ENCODE measurements at places on chromosomes 7 and 10.

DNA sequence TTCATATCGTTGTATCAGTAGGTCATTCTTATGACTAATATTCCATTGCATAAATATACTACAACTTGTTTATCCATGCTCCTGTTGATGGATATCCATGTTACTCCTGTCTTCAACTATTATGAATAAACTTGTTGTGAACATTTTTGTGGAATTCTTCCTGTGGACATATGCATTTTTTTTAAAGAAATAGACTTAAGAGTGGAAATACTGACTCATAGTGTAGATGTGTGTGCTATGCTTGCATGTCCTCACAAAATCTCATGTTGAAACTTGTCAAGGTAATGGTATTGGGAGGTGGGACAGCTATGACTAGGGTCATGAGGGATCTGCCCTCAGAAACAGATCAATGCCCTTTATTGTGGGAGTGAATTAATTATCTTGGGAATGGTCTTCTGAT lies 240.5 kb upstream of the PRSS58 start:
- DNase-seq = no peak

- DNase-seq = no peak
These were observed 339.0 kb downstream of the GPR37 start for GRCh38 chr7:124426621-124427020.

- DNase-seq = peak; percentile 49
These were observed 16.2 kb downstream of the ATG9B start for GRCh38 chr7:151008143-151008510.

DNA sequence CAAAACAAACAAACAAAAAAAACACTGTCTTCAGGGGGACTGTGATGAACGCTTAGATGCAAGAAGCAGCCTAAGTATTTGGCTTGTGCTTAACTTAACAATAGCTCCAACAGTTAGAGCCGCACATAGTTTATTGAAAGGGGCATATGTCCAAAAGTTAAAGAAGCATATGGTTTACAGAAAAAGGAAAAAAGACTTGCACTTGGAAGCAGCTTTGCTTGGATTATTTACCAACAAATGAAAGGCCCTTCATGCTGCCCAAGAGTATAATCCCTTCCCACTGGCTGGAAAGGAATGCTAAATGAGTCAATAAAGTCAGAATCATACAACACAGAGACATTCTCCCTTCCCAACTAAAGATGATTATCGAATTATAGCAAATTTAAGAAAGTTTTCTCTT lies 77.9 kb downstream of the GLI3 start:
- no peak for DNase-seq

- peak; percentile 86 for DNase-seq
These were observed 115.2 kb downstream of the SORBS1 start for GRCh38 chr10:95445837-95446486.

- DNase-seq = no peak
These were observed 65.4 kb downstream of the UBE3C start for GRCh38 chr7:157204134-157204533.

DNA sequence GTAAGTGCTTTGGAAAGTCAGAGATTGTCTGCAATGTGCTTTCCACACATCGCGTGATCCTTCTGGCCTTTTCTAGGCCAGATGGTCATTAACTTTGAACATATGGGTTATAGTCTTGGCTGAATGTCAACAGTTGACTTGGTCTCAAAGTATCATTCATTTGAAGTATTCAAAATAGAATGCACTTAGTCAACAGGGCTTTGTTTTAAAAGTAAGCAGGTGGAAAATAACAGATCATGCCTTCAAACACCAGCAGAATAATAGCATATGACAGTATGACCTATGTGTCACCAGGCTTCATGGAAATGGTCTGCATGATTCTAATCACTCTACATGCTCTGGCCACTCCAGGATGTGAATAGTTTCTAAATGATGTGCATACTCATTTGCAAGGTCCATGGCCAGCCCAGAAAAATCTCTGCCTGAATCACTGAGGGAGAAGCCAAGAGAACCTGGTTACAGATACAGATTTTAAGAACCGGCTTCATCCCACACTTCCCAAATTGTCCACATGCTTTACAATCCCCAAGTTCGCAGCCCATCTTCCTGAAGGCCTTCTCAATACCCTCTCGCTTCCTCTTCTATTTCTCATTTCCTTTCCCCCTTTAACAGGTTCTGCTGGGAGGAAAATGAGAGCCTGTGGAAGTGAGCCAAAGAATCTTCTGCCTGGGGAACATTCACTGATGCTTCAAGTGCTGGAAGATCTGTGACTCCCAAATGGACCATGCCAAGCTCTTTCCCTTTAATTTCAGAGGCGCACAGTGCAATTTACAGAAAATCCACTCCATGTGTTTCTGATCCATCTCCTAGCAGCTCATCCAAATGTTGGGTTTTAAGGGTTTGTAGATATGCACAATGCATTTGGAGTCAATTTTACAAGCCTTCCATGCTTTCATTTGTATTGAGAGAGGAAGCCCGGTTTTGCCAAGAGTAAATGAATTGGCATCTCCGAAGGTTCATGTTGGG lies 122.8 kb upstream of the GDF10 start:
- no peak for DNase-seq

DNA sequence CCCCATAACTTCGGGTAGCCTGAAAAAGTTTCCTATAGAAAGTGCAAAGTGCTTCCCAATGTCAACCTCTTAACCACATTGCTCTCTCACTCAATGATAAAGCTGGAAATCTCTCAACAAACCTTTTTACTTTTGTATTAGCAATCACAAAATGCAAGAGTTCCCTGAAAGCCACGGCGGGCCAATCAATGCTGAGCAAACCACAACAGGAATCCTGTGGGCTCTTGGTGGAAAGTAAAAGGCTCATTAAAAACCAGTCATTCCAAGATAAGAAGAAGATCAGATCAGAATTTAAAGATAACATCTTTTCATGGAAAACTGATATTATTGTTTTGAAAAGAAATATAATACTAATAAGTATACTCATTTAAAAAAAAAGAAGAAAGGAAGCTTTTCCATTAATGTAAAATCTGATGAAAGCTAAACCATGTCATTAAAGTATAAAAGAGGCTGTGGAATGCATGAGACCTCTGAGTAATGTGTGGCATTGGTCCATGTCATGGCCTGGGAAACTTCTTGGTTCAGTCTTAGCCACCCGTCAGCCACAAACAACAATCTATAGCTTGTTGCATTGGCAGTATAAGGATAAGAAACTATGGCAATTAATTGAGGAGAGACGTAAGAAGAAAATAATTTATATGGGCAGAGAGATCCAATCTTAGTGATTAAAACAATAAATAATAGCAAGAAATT lies 1066.1 kb upstream of the SORCS1 start:
- no peak for DNase-seq

DNA sequence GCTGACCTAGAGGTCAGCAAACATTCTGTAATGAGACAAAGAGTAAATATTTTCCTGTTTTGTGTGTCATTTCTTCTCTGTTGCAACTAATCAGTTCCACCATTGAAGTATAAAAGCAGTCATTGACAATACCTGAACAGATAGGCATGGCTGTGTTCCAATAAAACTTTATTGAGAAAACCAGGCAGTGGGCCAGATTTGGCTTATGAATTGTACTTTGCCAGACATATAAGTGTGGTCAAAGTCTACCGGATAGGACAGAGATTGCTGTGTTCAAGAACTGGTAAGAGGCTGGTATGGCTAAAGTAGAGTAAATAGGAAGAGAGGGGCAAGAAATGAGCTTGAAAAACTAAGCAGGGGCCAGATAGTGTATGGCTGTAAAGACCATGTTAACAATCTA lies 38.3 kb upstream of the TAC1 start:
- no peak for DNase-seq

DNA sequence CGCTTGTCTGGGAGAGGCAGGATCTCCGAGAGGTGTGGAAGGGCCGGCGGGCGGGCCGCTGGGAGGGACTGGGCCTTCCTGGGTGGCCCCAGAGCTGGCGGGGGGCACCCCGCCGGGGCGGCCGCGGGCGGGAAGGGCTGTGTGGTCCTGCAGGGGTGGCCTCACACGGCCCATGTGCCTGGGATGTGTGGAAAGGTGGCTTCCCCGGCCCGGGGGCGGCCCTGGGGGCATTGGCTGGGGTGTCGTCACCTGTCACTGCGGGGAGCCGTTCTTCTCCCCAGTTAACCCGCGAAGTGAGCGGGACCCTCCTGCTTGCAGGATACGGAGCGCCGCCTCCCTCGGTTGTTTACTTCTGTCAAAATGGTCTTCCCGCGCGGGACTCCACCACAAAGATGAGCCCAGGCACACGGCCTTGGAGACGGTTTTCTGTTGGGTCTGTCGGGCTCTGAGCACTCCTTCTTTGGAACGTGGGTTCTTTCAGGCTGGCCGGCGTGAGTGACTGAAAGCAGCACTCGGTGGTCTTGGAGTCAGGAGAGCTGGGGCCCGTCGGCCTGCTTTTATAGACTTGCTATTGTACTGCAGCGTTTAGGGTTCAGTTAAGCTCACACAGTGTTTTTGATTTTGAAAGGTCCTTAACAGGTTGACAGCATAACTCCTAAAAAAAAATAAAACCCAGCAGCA lies 700 bp downstream of the SMC3 start:
- peak; percentile 36 for DNase-seq

DNA sequence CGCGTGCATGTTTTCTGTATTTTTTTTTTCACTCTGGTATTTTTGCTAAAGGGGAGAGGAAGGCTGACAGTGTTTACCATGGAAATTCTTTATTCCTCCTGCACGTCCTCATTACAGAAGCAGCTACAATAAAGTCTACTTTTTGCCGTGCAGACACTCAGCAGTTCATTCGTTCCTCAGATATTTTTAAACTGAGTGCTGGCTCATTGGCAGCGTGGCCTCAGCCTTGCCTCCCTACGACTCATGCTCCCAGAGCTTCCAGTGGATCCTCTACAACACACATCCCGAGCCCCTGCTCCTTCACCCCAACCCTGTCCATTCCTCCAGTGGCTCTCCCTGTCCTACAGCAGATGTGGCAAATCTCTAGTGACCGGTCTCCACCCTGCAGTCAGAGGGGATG lies 239.2 kb upstream of the ZMIZ1 start:
- DNase-seq = no peak

DNA sequence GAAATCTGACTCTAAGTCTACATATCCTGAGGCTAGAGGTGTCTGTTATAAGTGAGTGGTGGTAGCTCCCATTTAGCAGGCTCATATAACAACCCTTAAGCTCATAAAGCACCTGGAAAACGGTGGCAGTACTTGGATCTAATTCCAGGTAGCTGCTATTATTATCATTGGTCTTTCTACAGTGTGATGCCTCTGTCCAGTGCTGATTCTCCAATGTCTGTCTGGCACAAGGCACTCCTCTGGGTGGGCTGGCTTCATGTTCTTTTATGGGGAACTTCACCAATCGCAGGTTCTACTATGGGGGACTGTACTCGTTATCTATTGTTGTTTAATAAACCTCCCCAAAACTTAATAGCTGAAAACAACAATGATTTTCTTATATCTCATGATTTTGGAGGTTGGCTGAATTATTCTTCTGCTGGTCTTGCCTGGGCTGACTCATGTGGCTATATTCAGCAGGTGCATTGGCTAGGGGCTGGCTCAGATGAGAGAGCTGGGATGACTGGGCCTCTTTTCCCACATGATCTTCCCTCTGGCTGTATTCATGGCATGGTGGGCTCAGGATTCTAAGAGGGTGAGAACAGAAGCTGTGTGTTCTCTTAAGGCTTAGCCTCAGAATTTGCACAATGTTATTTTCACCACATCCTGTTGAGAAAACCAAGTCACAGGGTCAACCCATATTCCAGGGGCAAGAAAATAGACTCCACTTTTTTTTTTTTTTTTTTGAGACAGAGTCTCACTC lies 93.0 kb upstream of the PCGF5 start:
- DNase-seq = no peak

- DNase-seq = no peak
These were observed 32.5 kb downstream of the NUB1 start for GRCh38 chr7:151374139-151374538.

GRCh38 chr7:128879939-128880746 lies 17.5 kb downstream of the ATP6V1F start:
- no peak for DNase-seq

DNA sequence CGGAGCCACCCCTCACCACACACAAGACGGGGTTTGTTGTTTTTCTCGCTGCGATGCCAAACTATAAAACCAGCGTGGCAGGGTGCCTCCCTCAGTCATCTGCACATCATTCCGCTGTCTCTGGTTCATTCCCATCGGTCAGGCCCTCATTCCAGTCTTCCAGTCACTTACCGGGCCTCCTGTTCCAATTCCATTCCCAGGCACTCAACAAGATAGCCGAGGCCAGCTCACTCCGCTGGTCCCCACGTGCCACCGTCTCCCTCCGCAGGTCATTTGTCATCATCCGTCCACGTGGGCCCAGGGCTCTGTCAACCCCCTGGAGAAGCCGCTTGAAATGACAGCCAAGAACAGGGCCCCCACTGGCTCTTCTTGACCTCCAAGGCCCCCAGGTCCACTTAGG lies 6.1 kb upstream of the TMEM184A start:
- DNase-seq = no peak

GRCh38 chr7:101815826-101816594 lies 1.4 kb upstream of the CUX1 start:
- DNase-seq = peak; percentile 71

DNA sequence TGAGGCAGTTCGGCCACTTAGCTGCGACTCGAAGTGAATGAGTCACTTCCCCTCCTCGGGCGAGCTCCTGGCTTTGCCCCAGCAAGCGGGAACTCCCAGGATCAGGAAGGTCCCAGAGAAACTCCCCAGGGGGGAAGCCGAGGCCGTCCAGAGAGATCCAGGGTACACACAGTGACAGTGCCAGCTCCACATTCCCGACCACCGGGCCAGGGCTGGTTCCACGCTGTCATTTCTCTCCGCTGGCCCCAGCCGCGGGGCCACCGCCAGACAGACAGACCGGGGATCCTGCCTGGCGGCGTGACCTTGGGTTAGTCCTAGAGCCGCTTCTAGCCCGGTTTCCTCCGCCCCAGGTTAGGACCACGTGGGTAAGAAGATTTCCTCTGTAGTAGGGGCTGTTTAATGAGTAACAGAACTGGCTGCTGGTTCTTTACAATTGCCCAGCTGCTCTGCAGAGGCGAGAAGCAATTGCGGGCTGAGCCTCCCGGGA lies 463 bp upstream of the UPP1 start:
- no peak for DNase-seq

DNA sequence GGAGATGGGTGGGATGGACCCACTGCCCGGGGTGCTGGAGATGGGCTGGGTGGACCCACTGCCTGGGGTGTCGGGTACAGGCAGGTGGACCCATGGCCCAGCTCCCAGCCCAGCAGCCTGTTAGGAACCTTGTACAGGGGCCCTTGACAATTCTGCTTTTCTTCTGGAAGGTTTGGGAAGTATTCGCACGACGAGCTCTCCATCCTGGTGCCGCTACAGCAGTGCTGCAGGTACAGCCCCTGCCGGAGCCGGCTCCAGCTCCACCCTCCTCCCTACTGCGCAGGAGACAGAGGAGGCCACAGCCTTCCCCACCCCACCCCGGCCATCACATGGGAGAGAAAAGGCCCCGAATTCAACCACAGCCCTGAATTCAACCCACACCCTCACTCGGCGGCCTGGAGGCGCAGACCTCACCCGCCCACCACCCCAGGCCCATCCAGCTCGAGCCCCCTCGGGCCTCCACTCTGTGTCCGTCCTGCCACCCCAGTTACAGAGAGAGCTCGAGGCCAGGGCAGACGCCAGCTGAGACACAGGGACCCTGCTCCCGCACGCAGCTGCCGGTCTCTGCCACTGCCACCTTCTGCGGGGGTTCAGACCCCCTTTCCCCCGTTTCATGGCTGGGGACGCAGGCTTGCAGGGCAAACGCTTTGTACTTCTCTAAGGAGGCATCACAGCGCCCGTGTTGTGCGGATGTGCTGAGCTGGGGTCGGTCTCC lies 31.3 kb upstream of the FOXL3 start:
- no peak for DNase-seq
